ENCODE measurements at places on chromosomes 6 and 20.
A peak's percentile ranks its signal among the peaks of the same experiment; 100 is the strongest.

- no peak for DNase-seq
Observed at GRCh38 chr6:4637691-4638433, 138.3 kb upstream of the CDYL start.

GRCh38 chr6:158686791-158687381, 37.0 kb downstream of the SYTL3 start:
- DNase-seq = no peak

DNA sequence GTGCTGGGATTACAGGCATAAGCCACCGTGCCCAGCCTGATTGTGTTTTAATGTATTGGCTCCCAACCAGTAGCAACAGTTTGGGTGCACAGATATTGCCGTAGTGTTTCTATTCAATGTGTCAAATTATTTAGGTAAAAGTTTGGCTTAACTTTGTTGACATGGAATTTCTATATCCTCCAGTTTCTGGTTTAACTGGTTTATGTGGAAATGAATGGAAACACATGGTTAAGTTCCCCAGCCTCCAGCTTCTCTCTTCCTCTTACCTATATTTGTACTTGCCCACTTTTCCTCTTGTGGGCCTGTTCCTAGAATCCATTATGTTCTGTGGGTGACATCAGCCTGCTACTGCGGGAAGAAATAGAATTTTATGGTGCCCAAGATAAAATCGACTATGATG, 53.9 kb upstream of the ESR1 start:
- DNase-seq = no peak

- no peak for DNase-seq
Observed at GRCh38 chr6:2175825-2176224, 69.6 kb downstream of the GMDS start.

GRCh38 chr6:4187480-4187879, 52.1 kb upstream of the ECI2 start:
- DNase-seq = no peak

GRCh38 chr20:59247731-59248684, 52.4 kb upstream of the EDN3 start:
- DNase-seq = no peak

DNA sequence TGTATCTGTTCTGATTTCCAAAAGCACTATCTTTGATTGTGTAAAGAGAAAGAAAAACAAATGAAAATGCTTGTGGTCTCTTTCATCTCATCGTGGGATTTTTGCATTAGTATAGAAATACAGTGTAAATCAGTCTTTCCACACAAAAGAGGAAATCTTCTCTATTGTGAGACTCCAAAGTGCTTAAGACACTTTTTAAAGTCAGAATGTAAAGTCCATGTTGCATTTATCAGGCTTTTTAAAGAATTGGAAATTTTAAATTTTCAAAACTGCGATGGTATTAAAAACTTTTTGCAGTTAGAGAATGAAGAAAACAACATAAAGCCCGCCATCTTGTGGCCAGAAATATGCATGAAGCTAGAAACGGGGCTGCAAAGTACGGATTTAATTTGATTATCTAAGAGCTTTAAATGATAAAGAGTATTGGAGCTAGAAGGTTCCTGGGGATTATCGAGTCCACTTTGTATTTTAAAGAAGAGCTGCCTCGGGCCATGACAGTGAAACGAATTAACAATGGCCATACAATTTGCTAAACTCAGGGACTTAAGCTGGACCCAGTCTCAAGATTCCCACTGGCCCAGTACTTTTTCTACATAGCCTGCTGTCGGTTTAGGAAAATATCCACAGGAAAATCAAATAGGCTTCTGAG, 339.6 kb downstream of the ARHGAP18 start:
- peak; percentile 37 for DNase-seq

DNA sequence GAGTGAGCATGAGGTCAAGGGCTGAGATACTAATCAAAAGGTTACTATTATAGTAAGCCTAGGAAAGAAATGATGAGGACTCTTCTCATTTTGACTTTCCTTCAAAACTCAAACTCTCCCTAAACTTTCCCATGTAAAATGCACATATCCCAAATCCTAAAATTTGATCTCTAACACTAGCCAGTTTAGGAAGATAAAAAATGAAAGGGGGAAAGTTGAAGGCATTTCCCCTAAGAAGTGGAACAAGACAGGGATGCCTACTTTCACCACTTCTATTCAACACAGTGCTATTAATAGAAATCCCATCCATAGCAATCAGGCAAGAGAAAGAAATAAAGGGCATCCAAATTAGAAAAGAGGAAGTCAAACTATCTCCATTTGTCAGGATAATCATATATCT, 2.9 kb upstream of the CALHM5 start:
- no peak for DNase-seq

All from stimulated activated CD8-positive, alpha-beta memory T cell treated with anti-CD3 and anti-CD28 coated beads, Interleukin-15, amount 100 ng/mL, for 1 hour (primary cell).